Inflammatory macrophage treated with lipopolysaccharide for 4 hours (primary cell): ENCODE measurements at places on chromosomes 6 and 20.

DNA sequence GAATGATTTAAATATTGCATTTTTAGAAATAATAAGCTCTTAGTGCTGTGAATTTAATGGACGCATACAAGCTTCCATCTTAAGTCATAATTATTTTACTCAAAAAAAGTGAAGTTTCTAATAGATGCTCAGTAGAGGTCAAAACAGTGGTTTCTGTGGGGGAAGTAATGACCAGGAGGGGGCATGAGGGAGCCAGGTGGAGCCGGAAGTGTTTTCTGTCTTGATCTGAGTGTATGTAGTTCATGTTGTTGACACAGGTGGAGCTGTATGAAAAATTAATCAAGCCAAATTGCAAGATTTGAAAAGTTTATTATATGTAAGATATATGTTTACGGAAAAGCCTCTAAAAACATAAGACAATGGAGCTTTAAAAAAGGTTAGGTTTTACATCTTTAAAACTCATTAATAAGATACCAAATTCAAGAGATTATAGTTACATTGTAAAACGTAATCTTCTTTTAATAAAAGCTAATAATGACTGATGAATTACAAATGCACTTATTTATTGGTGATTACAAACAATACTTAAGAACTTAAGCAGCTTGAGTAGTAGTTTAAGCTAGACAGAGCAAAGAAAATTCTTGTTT lies 68.0 kb downstream of the PLAGL1 start:
- DNase-seq: peak; percentile 32

DNA sequence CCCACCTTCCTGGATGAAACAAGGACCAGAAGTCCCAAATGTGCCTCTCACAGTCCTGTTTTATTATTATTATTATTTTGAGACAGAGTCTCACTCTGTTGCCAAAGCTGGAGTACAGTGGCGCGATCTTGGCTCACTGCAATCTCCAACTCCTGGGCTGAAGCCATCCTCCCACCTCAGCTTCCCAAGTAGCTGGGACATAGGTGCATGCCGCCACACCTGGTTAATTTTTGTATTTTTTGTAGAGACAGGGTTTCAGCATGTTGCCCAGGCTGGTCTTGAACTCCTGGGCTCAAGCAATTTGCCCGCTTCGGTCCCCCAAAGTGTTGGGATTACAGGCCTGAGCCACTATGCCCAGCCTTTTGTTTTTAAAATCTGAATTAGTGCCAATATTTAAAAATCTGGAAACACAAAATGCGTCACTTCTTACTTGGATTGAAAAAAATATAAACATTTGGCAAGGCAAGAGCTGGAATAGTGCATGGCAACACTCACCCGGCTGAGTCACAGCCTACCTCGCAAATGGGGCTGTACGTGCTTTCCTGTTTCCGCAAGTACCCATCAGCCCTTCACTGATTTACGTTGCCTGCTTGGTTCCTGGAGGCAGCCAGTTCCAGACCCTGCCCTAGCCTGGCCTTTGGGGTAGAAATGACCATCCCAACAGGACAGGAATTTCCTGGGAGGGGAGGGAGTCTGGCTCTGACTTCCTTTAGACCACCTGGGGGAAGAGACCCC lies 6.3 kb downstream of the SDCBP2 start:
- DNase-seq: peak; percentile 52

- peak; percentile 53 for DNase-seq
These were observed 12.0 kb upstream of the ABRACL start for GRCh38 chr6:139016337-139017213.

- DNase-seq: no peak
These were observed 33.3 kb downstream of the ZC3H12D start for GRCh38 chr6:149451376-149452036.

GRCh38 chr6:149305372-149305771 lies 12.1 kb upstream of the TAB2 start:
- DNase-seq: no peak
